ENCODE measurements at places on chromosomes 3 and 15.

DNA sequence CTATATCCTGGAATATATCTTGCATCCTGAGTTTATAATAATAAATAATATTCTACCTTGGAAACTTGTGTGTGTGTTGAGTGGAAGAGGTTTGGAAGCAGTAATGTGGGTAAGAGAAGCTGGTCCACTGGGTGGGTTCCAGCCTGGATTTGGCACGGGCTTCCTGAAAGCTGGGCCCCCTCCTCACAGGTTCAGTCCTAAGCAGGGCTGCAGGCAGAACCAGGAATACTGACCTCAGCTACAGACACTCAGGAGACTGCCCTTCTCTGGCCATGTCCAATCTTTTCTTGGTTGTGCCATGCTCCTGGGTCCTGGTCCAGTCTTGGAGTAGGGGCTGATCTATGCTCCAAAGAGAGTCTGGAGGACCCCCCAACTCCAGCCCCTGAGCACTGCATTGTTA, 4.5 kb downstream of the MYD88 start:
- H3K4me1 ChIP-seq: peaks cover 24% of the 10 kb centered on the region
- no peaks in the 10 kb centered on the region for H3K27me3 ChIP-seq
- H3K4me3 ChIP-seq: no peak overlapping the region
- no peak for DNase-seq

- no peaks in the 10 kb centered on the region for H3K4me1 ChIP-seq
- H3K36me3 ChIP-seq: no peaks in the 10 kb centered on the region
- DNase-seq: no peak
These were observed 31.1 kb upstream of the NUDT16 start for GRCh38 chr3:131350506-131350905.

- H3K27ac ChIP-seq: no peak overlapping the region
- H3K4me1 ChIP-seq: no peaks in the 10 kb centered on the region
- H3K27me3 ChIP-seq: peaks cover 6% of the 10 kb centered on the region
- no peaks in the 10 kb centered on the region for H3K36me3 ChIP-seq
- no peak overlapping the region for H3K4me3 ChIP-seq
These were observed 158.8 kb downstream of the ERC2 start for GRCh38 chr3:56309465-56309864.

GRCh38 chr15:32642667-32643435, 1.3 kb downstream of the SCG5 start:
- H3K4me3 ChIP-seq: no peak overlapping the region
- H3K4me1 ChIP-seq: no peaks in the 10 kb centered on the region
- H3K27ac ChIP-seq: no peak overlapping the region
- H3K36me3 ChIP-seq: peaks cover 9% of the 10 kb centered on the region
- DNase-seq: no peak

GRCh38 chr15:31303726-31304648, 22.6 kb upstream of the KLF13 start:
- H3K36me3 ChIP-seq: no peaks in the 10 kb centered on the region
- H3K4me3 ChIP-seq: no peak overlapping the region
- H3K4me1 ChIP-seq: peaks cover 35% of the 10 kb centered on the region
- DNase-seq: no peak
- H3K27me3 ChIP-seq: no peaks in the 10 kb centered on the region
- H3K27ac ChIP-seq: no peak overlapping the region

DNA sequence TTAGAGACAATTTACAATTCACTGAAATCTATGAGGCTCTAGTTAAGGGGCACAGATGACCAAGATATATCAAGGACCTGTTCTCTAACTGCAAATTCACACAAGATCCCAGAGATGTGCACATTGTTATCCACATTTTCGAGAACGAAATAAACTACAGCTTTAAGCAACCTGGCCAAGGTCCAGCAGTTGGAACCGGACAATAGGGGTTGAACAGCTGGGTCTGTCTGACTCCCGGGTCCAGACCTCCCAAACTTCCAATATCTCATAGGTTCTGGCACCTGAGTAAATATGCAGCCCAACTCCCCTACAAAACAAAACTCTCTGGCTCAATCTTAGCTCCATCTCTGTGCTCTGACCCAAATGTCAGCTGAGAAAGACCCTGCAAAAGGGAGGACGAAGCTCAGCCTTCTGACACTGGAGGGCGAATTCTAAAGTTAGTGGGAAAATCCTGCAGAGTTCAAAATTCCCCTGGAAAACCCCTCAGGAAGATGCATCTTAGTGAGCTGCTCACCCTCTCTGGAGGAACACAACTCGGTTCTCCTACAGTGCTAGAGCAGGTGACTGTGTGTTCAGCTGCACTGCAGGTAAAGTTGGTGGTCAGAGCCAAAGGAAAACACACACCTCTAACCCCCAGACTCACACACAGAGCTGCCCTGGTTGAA, 14.2 kb upstream of the SPATA12 start:
- H3K36me3 ChIP-seq: no peaks in the 10 kb centered on the region
- H3K27ac ChIP-seq: no peak overlapping the region
- H3K4me3 ChIP-seq: no peak overlapping the region
- H3K27me3 ChIP-seq: no peaks in the 10 kb centered on the region
- H3K4me1 ChIP-seq: no peaks in the 10 kb centered on the region

GRCh38 chr3:81199587-81199986, 561.9 kb downstream of the GBE1 start:
- H3K27me3 ChIP-seq: no peaks in the 10 kb centered on the region
- DNase-seq: no peak
- no peaks in the 10 kb centered on the region for H3K4me1 ChIP-seq
- H3K36me3 ChIP-seq: no peaks in the 10 kb centered on the region
- H3K27ac ChIP-seq: no peak overlapping the region

DNA sequence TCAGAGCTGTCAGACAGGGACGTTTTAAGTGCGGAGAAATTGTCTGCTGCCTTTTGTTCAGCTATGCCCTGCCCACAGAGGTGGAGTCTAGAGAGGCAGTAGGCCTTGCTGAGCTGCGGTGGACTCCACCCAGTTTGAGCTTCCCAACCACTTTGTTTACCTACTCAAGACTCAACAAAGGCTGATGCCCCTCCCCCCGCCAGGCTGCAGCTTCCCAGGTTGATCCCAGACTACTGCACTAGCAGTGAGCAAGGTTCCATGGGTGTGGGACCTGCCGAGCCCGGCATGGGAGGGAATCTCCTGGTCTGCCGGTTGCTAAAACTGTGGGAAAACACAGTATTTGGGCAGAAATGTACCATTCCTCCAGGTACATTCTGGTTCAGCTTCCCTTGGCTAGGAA, 282.1 kb downstream of the VGLL3 start:
- H3K27ac ChIP-seq: no peak overlapping the region
- H3K4me1 ChIP-seq: no peaks in the 10 kb centered on the region
- H3K4me3 ChIP-seq: no peak overlapping the region
- no peak for DNase-seq
- H3K36me3 ChIP-seq: no peaks in the 10 kb centered on the region

DNA sequence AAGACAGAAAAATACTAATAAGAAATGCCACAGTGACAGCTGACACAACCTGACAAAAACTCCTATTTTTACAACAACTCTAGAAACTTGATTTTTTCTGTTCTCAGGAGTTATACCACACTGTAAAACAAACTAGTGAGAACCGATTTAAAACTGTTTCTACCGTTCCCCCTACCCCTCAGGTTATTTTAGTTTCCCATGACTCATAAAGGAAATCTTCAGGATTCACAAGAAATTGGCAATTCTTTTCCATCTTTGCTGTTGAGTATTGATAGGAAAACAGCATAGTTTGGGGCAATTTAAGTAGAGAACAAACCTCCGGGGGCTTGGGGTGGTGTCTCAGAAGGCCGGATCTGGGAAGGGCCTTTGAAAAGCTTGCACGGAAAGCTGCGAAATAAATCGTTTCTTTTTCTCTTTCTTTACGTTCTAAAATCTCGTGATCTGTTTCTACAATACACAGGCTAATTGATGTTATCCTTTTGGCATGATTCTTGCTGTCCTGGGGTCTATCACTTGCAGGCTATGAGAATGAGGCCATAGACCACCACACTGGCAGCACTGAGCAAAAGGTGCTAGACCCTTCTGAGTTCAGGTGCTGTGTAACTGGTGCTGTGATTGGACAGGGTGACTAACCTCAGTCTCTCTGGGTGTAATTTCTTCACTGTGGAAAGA, 89.3 kb downstream of the LPP start:
- no peak for DNase-seq
- no peaks in the 10 kb centered on the region for H3K27me3 ChIP-seq
- no peaks in the 10 kb centered on the region for H3K36me3 ChIP-seq

DNA sequence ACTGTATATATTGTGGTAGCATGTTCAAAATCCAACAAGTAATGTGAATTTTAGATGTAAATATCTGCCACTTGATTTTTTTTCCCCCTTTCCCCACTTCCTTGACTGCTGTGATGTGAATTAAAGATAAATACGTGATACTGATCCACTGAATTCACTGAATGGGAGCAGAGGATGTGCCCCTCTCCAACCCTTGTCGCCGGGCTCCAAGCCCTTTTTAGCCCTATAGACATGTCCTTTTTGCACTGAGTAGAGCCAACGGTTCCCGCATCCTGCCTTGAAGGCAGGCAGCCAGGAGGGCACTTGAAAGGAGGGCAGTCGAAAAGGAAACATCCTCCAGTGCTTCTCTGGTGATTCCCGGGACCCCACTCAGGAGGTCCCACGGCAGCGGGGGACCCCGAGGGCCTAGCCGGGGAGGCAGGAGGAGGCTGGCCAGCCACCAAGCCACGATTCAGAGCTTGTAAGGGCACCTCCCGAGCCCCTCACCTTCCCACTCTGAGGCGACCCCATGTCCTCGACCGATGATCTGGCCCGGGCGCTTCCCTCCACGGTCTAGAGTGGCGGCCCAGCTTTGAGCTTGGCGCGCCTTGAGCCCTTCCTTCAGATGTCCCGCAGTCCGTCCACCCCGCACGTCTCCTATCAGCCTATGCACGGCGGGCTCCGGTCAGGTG, 901 bp upstream of the MANF start:
- H3K27ac ChIP-seq: peak overlapping the region; percentile 98
- H3K36me3 ChIP-seq: peaks cover 26% of the 10 kb centered on the region
- H3K4me1 ChIP-seq: peaks cover 44% of the 10 kb centered on the region
- H3K27me3 ChIP-seq: no peaks in the 10 kb centered on the region
- peak overlapping the region; percentile 97 for H3K4me3 ChIP-seq
